ENCODE measurements at places on chromosomes 12 and 14.

- peak; percentile 68 for DNase-seq
These were observed 727 bp downstream of the LDHB start for GRCh38 chr12:21656905-21657325.

GRCh38 chr12:117284140-117284539 lies 77.3 kb downstream of the NOS1 start:
- DNase-seq, result no peak

- DNase-seq, result no peak
These were observed 1019.2 kb downstream of the AACS start for GRCh38 chr12:126084480-126084879.

GRCh38 chr14:99515301-99516155 lies 34.3 kb downstream of the CCNK start:
- DNase-seq, result no peak

DNA sequence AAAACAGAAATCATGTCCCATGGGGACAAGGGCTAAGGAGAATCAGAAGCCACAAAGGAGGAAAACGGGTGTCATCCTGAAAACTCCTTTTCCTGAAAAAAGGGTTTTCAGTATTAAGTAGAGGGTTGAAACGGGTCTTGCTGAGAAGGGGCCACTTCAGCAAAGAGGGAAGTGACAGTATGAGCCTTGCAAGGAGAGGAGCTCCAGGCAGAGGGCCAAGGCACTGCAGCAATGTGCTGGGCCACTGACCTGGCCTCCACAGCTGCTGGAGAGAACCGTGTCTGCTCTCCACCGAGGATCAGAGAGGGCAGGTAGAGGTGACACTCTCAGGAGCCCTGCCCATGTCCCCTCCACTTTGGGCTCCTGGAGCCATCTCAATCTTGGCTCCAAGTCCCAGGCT lies 103.3 kb downstream of the NCOR2 start:
- no peak for DNase-seq

DNA sequence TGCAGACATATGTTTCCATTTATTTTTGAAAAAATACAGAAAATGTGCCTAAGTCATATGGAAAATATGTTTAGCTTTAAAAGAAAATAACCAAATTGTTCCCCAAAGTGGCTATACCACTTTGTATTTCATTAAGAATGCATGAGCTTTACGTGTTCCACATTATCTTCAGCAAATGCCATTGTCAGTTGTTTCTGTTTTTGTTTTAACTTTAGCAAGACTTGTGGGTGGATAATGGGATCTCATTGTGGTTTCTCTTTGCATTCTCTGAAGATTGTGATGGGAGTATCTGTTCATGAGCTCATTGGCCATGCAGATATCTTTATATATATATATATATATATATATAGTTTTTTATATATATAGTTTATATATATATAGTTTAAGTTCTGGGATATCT lies 181.5 kb downstream of the CCER1 start:
- DNase-seq, result no peak

DNA sequence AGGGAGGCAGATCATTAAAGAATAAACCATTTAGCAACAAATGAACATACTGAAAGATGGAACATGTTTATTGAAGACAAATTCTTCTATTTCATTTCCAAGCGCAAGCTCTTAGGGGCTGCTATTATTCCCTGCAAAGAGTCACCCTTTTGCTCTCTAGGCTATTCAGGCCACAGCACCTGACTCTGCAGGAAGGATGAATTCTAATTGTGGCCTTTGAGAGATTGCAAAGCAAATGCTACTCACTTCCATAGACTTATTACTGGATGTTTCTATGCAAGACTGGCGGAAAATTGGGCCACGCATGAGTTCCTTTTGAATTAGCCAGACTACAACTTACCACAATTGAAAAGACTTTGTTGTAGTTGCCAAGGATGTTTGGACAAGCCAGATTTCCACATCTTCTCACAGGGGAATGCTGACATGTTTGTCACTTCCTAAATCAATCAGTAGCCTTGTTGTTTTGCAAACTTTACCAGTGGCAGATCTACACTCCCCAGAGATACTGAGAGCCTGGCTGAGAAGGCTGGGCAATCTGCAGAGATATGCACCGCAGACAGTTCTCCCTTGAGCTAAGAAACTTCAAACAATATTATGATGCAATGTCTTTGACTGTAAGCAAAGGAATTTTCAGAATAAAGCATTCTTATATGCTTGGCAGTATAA lies 334.3 kb upstream of the SYT1 start:
- no peak for DNase-seq
